Femur (tissue), 1 donor: ENCODE measurements at places on chromosomes 6 and 20.

- no peak for DNase-seq
These were observed 85.5 kb downstream of the F13A1 start for GRCh38 chr6:6234963-6235362.

DNA sequence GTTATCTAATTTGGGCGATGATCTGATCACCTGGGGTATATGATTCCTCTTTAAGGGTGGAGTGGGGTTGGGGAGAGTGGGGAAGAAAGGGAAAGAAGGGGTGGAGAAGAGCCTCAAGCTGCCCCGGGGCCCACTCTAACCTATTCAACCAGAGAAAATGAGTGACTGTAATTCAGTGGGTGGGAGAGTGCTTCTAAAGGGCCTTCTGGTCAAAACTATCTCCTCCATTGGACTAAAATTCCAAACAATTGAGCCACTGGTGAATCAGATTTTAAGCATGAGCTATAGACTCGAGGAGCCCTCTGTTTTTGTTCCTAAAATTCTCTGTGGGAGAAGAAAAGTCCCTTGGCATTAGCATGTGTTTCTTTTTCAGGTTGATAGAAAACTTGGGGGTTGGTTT lies 296.8 kb downstream of the CLIC5 start:
- no peak for DNase-seq

GRCh38 chr20:1861347-1861976 lies 33.7 kb upstream of the SIRPA start:
- DNase-seq, result peak; percentile 56

DNA sequence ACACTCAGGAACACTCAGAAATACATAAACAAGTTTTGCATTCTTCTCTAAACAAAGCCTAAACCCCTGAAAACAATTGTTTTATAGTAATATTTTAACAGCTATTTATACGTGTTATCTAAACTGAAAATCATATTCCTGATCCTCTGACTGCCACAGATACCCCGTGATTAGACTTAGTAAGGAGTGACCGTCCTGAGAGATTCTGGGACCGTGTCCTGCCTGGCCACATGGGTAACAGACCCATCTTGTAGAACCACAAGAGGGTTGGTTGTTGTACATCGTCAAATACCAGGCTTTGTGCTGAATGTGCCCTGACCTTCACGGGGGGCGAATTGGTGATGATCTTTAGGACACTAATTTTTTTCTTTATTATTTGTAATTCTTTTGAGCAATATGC lies 214.4 kb downstream of the TMEM242 start:
- DNase-seq, result no peak

GRCh38 chr6:13703496-13703895 lies 8.1 kb downstream of the RANBP9 start:
- DNase-seq, result no peak

- DNase-seq, result no peak
These were observed 1.4 kb downstream of the GMPR start for GRCh38 chr6:16239798-16240123.

- no peak for DNase-seq
These were observed 14.7 kb downstream of the KLHL32 start for GRCh38 chr6:96939007-96939805.

- DNase-seq, result no peak
These were observed 9.9 kb upstream of the GTSF1L start for GRCh38 chr20:43736588-43737158.

- DNase-seq, result peak; percentile 41
These were observed 219.7 kb downstream of the FARS2 start for GRCh38 chr6:5481033-5481432.

DNA sequence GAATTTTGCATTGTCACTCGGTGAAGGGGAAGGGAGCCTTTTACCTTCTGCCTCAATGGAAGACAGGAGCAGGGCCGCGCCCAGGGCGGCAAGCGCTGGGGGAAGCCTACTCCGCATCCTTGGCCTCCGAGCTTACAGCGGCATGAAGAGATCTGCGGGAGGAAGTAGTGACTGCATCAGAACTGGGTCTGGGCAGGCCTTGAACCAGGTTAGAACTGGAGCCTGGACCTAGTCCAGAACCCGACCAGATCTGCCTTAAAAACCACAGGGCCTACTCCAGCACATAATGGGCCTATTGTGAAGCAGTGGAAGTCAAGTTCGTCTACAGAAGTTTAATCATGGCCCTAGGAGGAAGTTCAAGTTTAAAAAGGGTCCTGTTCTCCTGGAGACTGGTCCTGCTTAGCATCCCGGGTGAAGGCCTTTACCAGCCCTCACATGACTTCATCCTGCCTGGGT lies 3.1 kb downstream of the COL12A1 start:
- DNase-seq, result peak; percentile 55

- no peak for DNase-seq
These were observed 9.9 kb upstream of the PI16 start for GRCh38 chr6:36944650-36945049.

DNA sequence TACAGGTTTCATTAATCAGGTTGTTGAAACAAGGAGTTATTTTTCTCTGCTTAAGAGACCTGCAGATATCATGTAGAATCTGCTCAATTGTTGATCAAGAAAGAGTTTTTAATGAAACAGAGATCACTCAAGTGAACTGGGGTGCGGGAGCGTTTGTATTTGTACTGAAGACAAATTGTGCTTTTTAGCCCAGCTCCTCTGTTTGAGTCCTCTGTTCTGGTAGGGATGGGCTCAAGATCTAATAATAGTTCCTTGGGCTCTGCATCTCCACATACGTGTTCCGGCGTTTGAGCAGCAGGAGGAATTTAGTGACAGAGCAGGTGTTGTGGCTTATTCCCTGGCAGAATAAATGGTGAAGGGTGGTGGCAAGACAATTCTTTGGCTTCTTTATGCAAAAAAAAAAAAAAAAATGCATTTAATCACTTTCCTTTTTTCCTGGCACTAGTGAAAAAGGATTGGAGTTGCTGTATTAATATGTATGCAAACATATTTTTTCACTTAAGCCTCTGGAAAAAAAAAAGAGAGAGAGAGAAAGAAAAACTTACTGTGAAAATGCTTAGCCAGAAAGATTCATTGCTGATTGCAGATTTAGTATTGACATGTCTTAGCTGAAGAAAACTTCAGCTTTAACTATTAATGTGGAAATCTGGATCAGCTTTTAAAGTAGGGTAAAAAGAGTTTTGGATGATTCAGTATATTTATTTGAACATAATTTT lies 4.0 kb downstream of the CITED2 start:
- DNase-seq, result peak; percentile 56

DNA sequence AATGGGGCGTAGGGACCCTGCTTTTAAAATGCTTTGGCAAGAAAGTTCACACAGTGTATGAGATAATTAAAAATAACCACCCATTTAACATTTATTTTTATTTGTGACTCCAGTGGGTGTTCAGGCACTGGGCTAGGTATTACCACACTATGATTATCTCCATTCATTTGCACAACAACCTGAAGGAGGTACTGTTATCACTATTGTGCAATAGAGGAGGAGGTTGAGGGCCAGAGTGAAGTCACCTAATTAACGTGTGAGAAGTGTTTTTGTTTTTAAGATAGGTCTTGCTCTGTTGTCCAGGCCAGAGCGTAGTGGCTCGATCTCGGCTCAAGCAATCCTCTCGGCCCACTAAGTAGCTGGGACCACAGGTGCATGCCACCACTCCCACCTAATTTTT lies 29.2 kb downstream of the MAK start:
- DNase-seq, result no peak

- DNase-seq, result no peak
These were observed 144.4 kb downstream of the ADGRG6 start for GRCh38 chr6:142446168-142446567.

GRCh38 chr6:43801495-43802181 lies 31.6 kb downstream of the VEGFA start:
- DNase-seq, result peak; percentile 56

- DNase-seq, result no peak
These were observed 130.5 kb downstream of the EDN1 start for GRCh38 chr6:12420626-12421025.

- DNase-seq, result no peak
These were observed 22.3 kb downstream of the BNIP5 start for GRCh38 chr6:36314221-36315014.

- DNase-seq, result peak; percentile 54
These were observed 141.3 kb downstream of the IMPG1 start for GRCh38 chr6:75931011-75931680.

DNA sequence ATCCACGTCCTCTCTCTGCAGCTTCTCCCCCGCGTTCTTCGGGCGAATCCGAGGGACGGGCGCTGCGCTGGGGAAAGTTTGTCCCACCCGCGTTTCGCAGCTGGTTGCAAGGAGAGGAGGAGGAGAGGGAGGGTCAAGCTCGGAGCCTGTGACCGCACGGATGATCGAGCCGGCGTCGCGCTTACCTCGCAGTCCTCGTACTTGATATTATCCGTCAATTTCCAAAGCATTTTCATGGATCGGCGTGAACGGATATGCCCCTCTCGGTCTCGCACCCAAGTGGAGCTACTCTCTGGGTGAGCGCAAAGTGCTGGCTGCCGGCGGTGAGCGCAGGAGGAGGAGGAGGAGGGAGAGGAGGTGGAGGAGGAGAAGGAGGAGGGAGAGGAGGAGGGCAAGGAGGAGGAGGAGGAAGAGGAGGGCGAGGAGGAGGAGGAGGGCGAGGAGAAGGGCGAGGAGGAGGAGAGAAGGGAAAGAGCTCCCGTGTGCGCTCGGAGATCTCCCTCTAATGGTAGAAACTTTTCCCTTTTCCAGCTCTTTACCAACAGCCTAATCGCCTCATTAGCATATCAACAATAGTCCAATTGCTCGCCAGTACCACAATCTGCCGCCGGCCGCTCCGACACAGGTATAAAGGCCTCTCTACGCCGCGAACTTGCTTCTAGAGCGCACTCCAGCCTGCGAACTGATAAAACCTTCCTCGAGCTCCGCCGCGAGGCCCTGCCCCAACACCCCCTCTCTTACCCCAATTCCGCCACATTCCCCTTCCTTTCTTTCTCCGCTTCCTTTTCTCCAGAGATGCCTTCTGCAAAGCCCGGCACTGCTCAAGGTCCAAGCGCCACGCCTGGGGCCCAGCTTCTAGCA lies at the start of gene TFAP2A:
TSS of gene TFAP2A (minus strand) at position 319 of the 861 bp plus-strand sequence. CDS start at position 236, 83 bp downstream.
- no peak for DNase-seq

DNA sequence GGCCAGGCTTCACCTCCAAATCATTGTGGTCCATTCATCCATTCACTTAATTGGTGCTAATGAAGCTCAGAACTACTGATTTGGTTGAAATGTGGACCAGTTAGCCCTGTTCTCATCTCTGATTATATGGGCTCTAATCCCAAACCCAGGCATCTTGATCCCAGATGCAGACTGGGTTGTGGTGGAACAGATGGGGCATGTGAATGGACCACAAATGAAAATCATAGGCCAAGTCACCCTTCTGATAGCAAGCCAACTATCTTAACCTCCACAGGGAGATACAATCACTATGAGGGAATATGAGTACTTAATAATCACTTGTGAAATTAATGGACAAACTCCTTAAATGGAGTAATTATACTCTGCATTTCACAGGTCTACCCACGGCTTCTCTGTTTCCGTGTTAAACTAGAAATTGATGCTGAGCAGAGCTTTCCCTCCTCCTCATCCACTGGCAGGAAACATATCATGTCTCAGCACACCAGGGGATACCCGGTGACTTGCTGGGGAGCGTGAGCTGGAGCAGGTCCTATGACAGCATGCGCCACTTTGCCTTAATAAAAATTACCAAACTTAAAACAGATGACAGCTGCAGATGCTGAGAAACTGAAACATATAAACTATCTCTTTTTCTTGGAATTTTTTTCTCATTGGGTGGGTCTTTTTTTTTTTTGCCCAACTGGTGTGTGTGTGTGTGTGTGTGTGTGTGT lies 108.8 kb upstream of the HEY2 start:
- no peak for DNase-seq

- DNase-seq, result peak; percentile 36
These were observed 93.7 kb downstream of the PROKR2 start for GRCh38 chr20:5222919-5223634.

GRCh38 chr6:118333772-118334171 lies 214.3 kb upstream of the PLN start:
- no peak for DNase-seq

DNA sequence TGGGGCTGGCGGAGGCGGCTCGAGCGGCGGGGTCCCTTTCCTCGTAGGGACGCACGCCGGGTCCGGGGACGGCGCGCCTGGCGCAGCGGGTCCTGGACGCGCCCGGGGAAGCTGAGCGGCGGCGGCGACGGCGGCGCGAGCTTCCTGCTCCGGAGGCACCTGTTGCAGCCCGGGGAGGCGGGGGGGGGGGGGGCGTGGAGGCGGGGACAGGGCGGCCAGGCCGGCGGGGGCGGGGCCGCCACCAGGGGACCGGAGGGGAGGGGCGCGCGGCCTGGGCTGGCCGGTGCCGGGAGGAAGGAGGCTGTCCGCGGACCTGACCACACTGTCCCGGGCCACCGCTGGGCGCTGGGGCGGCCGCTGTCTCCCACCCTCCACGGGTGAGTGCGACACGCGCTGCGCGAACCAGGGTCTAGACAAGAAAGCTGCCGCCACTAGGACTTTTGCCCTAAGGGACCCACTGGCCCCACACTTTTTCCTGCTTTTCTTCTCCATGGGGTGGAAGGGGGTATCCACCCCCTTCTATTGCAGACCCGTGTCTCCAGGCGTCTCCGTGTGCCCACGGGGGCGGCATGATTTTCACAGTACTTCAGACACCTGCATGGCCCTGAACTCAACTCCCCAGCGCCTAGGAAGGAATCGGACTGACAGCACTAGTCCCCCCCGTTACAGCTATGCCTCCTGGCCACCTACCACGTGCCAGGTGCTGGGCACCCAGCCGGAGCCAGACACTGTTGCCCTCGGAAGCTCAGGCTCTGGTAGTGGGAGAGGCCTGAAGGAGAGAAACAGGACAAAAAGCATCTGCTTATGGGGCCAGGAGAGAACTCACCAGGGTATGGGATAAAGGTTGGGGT lies at the start of gene NFATC2:
TSS of gene NFATC2 (minus strand) at position 149 of the 851 bp plus-strand sequence. CDS start 220 bp downstream, outside the sequence.
- peak; percentile 71 for DNase-seq

DNA sequence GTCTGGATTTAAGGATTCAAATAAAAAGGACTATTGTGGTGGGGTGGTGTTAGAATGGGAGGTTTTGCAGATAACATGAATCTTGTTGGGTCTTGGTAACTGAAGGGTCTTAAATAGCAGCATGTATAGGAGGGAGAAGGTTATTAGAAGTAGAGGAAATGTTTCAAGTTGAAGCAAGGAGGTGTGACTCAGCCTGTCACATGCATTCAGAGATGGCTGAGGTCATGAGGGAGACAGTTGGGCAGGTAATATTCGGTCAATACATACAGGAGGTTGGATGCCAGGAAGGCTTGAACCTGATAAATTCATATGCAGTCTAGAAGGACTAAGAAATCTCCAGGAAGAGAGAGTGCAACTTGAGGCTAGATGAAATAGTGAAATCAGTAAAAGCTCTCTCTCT lies 6.1 kb downstream of the KLHL31 start:
- no peak for DNase-seq

- peak; percentile 54 for DNase-seq
These were observed 74.1 kb downstream of the LAMA4 start for GRCh38 chr6:112180095-112180820.
